NCI-H2107 (cell line): ENCODE measurements at places on chromosomes 11 and 22.
A peak's percentile ranks its signal among the peaks of the same experiment; 100 is the strongest.

- no peak for DNase-seq
These were observed 101.4 kb downstream of the FDX1 start for GRCh38 chr11:110530900-110531741.

- DNase-seq: no peak
These were observed 2.6 kb upstream of the ATG2A start for GRCh38 chr11:64919627-64920026.

DNA sequence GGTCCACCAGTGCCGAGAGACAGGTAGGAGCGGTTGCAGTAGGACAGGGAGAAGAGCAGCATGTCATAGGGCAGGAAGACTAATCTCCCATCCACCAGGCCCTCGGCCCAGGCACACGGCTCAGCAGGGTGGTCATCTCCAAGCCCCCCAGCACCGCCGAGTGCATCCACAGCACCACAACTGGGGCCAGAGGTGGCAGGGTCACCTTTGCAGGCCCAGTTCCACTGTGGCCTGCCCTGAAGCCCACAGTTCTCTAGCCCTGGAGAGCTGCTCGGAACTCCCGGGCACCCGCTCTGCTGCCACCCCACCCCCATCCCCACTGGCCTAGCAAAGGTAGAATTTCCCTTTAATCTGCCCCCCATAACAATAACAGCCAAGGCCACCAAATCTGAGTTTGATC lies 49.1 kb upstream of the LRRC32 start:
- no peak for DNase-seq

DNA sequence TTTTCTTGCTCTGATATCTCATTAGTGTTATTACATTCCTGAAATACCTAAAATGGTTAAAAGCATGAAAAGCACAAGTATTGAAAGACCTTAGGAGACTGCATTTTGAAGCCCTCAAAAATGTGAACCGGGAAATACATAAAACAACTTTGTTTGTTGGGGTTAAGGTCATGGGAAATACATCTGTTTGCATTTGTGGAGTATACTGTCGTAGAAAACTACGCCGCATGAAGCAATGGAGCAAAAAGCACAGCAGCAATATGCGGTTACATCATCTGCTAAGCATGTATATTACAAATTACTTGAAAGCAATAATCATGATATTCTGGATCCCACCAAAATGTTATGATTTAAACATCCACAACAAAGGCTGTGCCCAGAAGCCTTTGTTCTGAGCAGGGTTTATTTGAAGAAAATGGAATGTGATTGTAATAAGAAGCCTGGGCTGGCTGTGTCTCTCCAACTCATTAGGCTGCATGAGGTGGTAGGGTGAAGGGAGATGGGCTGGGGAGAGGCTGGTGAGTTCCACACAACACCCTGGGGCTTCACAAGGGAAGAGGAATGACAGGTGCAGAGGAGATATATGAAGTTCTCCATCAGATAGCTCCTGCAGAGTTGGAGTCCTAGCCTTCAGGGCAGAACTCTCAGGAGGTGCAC lies 64.7 kb upstream of the LIN7C start:
- no peak for DNase-seq

DNA sequence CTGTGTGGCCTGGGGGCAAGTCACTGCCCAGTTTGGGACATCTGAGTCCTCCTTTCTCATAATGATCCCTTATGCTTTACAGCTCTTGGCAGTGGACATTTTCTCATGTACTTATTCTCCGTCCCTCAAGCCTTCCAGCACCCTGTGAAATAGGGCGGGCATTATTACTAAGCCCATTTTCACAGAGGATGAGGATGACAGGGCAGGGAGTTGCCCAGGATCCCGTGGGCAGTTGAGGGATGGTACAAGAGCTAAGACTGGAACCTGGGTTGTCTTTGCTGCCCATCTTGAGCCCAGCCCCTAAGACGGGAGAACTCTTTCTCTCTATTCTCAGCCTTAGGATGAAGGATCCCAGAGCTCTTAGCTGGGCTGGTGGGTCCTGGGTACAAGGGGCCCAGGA lies 11.2 kb downstream of the CD82 start:
- DNase-seq: no peak

DNA sequence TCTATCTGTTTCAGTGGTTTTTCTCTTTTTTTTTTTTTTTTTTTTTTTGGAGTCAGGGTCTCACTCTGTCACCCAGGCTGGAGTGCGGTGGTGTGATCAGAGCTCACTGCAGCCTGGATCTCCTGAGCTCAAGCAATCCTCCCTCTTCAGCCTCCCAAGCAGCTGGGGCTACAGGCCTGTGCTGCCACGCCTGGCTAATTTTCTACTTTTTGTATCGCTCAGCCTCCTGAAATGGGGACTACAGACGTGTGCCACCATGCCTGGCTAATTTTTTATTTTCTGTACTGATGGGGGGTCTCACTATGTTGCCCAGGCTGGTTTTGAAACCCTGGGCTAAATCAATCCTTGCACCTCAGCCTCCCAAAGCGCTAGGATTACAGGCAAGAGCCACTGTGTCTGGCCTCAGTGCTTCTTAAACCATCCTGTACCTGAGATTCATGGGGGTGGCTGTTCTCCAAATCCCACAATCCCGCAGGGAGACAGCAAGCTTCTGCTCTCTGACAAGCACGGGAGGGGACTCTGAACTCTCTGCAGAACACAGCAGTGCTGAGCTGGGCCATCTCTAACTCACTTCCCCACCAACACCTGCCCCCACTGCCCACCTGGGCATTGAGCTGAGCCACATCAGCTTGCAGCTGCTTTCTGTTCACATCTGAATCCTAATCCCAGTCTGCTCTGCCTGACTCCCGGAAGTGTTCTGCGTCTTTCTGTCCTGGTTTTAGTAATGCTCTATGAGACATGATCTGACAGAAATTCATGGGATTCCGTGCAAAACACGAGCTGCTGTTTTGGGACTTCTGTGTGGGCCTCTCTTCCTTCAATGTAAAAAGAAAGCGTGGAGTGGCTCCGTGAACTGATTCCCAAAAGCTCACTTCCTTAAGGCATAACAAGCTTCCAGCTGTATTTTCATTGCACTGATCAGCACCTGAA lies 400.0 kb downstream of the LARGE1 start:
- DNase-seq: no peak

GRCh38 chr11:43072096-43072495 lies 239.7 kb upstream of the API5 start:
- DNase-seq: no peak

DNA sequence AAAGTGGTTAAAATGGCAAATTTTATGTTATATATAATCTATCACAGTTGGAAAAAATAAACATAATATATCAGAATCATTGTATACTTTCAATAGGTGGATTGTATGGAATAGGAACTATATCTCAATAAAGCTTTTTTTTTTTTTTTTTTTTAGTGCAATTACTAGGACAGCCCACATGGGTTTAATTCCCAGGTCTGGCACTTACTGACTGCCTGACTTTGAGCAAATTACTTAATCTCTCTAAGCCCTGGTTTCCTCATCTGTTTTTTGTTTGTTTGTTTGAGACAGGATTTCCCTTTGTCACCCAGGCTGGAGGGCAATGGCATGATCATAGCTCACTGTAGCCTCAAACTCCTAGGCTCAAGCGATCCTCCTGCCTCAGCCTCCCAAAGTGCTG lies 26.1 kb upstream of the BAIAP2L2 start:
- DNase-seq: no peak

DNA sequence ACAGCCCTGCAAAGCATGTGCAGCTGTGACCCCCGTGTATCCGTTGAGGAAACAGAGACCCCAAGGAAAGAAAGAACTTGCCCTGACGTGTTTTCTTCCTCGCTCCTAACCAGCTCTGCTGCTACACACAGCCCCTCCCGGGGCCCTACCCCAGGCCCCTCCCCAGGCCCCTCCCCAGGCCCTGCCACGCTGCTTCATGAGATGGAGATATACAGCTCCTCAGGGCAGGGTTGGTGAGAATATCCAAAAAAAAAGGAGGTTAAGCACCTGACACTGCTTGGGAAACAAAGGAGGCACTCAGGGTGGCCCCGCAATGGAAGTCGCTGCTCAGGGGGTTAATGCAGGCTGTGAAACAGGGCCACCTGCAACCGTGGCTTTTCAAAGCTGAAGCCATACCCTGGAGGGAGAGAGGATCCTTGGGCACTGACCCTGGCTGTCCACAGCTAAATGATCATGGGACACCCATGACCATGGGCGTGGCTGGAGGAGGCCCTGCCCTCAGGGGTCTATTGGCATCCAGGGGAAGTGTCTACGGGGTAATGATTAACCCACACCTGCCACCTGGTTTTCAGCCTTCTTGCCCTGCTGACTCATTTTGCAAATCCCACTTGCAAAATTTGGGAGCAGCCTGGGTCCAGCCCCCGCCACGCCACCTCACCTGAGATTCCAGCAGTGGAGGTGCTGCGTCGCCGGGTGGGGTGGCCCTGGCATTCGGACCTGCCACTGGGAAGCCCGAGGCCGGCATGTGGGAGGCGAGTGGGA lies 112.1 kb upstream of the ANO1 start:
- DNase-seq: no peak

DNA sequence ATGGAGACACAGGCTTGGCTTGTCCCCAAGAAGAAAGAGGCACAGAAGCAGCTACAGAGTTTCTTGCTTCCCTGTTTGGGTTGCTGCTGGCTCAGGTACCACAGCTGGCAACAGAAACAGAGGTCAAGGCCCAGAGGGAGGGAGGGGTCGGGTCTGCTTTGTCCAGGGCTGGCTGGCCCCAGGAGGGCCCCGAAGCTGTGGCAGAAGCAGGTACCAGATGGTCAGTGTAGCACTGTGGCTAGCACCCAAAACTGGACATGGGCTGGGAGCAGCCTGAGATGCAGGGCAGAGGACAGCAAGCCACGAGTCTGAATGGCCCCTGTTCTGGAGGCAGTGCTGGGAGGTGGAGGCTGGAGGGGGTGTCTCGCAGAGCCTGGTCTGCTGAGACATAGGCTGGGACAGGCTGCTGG lies 52.3 kb upstream of the CCDC188 start:
- no peak for DNase-seq

GRCh38 chr11:122745111-122745510 lies 89.6 kb downstream of the UBASH3B start:
- DNase-seq: no peak

- no peak for DNase-seq
These were observed 213.3 kb downstream of the FAM76B start for GRCh38 chr11:95576146-95576845.

DNA sequence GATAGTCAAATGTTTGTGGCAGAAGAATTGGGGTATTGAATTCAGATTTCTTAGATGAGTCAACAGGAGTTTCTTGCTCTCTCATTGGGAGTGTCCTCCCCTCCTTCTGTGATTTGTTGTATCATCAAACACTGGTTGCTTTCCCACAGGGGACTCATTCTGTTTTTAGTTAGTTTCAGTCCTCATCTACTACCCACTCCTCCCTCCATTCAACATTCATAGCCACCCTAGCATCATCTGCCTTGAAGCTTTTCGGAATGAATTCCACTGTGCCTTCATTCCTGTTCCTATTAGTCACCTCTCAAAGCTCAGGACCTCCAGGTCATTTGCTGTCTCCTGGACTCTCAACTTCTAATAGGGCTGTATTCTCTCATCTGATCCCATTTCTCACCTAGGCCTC lies 31.5 kb upstream of the RAB38 start:
- no peak for DNase-seq

GRCh38 chr11:111733611-111734088 lies 32.5 kb downstream of the PPP2R1B start:
- DNase-seq: no peak

- no peak for DNase-seq
These were observed 10.0 kb upstream of the MTMR3 start for GRCh38 chr22:29872989-29873388.

DNA sequence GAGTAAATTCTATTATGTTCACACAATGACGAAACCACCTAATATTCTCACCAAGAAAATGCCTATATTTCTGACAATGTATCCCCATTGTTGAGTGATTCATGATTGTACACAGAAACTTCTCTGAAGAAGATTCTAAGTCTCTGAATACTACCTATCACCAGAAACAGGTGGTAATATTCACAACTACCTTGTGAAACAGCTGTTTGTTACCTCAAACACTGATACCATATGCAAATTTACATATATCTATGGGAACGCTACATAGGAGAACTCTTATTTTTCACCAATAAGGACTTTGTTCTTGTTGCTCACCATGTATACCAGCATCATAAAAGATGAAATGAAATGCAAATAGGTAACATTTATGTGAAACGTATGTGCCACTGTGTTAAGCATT lies 59.3 kb downstream of the PDGFD start:
- DNase-seq: no peak

DNA sequence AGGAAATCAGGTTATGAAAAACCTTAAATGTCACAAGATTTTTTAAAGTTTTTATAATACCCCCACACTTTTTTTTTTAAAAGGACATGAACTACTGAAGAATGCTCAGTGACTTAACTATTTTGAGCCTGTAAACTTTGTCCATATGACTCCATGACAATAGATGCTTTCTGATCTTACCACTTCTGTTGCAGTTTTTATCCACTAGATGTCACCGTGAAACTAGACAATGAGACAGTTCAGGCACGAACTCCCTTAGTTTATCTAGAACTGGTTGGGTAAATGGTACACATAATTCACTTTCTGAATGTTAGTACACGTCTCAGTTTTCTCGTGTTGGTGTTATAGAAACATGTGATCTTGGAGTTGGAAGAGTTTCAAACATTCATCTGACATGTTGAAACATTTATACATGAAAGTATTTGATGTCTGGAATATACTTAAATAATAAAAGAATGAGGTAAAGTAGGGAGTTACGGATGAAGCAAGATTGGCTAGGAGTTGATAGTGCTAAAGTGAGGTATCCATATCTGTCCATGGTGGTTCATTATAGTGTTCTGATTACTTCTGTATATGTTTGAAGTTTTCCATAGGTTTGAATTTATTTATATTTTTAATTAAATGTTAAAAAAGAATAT lies 8.1 kb downstream of the CCDC15 start:
- DNase-seq: peak; percentile 12

DNA sequence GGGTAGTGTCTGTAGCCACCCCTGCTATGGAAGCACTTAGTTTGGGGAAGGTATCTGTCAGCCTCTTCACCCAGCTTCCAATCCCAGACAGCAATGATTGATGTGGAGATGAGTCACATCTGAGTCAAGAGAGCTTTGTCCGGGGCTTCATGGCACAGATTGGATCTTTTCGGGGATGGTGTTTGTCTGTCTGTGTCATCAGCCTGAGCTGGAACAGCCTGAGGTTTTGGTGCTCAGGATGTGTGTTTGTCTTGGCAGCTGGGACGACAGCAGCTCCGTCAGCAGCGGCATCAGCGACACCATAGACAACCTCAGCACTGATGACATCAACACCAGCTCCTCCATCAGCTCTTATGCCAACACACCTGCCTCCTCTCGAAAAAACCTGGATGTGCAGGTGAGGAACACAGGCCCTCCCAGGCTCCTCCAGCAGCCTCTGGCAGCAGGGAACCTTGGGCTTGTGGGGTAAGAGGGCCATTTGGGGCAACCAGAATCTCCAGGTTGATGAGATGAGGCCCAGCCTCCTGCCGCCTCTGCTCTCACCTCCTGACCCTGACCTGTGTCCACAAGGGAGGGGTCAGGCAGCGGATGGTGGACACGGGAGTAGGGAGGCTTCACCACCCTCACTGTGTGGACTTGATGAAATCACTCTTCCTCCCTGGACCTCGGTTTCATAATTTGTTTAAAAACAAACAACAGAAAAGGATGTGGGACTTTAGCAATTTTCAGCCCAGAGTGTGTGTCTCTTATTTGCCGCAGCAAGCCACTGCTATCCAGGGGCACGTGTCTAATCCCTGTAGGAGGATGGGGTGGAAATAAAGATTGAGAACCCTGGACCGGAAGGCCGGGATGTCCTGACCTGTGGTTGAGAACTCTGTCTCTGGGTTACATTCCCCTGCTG lies 124.3 kb downstream of the DBX1 start:
- DNase-seq: no peak
